Muscle of back (tissue), 13 donors: ENCODE measurements at places on chromosomes 7 and 10.

DNA sequence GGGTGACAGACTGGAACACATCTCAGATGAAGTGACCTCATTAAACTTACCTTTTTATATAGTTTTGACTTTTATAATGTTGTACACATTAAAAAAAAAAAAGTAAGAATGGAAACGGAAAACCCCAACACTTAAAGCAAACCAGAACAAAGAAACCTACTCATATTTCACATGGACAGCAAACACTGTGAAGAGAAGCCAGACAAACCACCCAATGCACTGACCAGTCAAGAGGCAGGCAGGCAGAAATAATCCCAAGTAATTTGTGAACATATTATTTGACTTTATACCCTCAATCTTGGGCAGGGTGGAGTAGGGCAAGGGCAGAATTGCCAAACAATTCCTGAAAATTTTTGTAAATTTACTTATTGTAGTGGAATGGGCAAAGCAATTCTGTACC, 39.8 kb downstream of the WAPL start:
- no peak for DNase-seq

DNA sequence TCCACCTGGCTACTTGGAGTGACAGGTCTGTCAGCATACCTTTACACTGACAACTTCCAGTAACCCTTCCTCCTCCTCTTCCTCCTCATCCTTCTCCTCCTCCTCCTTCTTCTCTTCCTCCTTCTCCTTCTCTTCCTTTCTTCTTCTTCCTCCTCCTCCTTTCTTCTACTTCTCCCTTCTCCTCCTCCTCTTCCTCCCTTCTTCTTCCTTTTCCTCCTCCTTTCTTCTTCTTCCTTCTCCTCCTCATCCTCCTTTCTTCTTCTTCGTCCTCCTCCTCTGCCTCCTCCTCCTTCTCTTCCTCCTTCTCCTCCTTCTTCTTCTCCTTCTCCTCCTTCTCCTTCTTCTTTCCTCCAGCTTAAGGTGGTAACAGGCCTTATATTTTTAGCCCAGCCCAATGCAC, 109.3 kb upstream of the PLXDC2 start:
- DNase-seq = no peak

- peak; percentile 32 for DNase-seq
Measured at GRCh38 chr10:126014309-126014708, 117.9 kb downstream of the FANK1 start.

GRCh38 chr10:104142081-104142480, 20.1 kb downstream of the SFR1 start:
- no peak for DNase-seq

DNA sequence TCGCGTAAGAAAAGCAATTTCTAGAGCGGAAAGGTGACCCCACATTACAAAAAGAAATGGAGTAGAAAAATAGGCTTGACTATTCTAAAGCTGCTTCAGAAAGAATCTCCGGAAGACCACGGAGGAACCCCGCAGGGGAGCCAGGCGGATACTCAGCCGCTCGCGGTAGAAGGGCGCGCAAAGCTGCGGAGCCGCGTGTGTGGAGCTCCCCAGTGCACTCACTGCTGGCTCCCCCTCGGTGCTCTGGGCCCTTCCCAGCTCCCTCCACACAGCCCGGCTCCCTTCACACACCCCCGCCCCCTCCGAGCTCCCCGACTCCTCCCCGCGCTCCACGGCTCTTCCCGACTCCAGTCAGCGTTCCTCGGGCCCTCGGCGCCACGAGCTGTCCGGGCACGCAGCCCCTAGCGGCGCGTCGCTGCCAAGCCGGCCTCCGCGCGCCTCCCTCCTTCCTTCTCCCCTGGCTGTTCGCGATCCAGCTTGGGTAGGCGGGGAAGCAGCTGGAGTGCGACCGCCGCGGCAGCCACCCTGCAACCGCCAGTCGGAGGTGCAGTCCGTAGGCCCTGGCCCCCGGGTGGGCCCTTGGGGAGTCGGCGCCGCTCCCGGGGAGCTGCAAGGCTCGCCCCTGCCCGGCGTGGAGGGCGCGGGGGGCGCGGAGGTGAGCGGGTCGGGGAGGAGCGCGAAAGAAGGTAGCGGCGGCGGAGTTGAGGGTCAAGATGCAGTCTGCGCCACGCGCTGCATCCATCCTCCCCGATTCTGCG, at the start of gene STEAP2:
STEAP2 (plus strand) TSS at position 350 of the 758 bp plus-strand sequence. CDS start 13,343 bp downstream, outside the sequence.
- DNase-seq = peak; percentile 88

DNA sequence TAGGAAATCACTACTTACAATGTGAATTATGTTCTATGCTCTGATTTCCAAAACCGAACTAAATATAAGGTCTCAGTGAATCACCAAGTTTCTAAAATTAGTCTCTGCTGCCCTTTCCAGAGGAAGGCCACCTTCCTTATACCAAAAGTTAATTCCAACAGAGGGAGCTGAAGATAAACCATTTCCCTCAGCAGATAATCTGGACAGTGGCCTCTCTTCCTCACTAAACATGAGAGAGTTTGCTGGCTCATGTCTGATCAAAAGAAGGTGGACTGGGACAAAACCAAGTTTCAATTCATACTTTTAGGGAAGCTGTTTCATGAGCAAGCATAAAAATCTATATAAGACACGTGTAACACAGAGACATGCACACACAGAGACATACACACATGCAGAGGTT, 6.4 kb downstream of the FEZF1 start:
- DNase-seq = no peak
